ENCODE measurements at places on chromosomes 11 and 22. TPM values are rescaled to one million over a fixed set of nuclear protein-coding genes. Genes with fewer than 3 reads are reported as not detected.

Gene TBX1
- total RNA-seq, result not detected

Gene ART1
- not detected for total RNA-seq

Gene OR2AT4
- total RNA-seq, result not detected

GRCh38 chr11:57763568-57763967 lies 2.0 kb downstream of the CTNND1 start:
- peak; percentile 45 for DNase-seq

DNA sequence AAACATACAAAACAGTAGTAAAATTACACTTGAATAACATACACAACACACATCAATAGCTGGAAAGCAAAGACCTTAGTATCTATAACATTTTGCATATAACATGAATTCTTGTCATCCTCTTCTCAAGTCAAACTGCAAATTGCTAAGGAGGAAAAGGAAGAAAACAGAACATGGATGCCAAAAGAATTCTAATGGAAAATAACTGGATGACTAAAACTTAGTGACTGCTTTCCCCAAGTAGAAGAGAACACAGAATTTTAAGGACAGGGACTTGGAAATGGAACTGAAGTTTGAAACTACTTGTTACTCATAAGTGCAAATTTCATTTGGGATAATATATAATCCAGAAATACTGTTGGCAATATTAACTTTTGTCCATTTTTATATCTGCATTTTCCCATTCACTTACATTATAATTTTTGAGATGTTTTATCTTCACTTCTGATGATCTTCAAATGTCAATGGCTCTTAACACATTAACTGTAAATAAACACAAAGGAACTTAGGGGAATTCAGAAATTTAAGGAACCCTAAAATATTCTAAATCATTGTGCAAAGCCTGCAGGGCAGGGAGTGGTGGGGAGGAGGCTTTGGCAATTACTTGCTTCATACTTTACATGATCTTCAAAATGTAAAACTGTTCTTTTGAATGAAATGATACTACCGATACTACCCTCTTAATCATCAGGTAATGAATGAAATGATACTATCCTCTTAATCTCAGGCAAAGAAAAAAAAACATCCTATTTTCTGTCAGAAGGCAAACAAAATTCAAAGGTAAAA lies 9.9 kb downstream of the MTMR2 start:
- DNase-seq, result no peak

DNA sequence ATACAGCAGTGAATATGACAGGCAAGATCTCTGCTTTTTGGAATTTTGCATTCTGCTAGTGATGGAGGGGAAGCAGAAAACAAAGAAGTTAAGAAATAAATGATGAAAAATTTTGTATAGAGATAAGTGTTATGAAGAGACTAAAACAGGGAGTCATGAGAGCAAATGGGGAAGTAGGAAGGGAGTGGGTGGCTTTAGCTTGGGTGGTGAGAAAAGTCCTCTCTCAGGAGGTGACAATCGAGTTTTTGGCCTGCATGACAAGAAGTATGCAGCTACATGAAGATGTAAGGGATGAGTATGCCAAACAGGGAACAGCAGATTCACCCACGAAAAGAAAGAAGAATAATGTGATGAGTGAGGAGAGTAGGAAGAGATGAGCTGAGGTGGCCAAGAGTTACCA lies 80.7 kb upstream of the MPPED2 start:
- DNase-seq, result no peak

- no peak for DNase-seq
Measured at GRCh38 chr11:35611741-35612140, 6.5 kb upstream of the FJX1 start.
